ENCODE measurements at places on chromosomes 6 and 20.

GRCh38 chr6:127302728-127303660, 36.3 kb downstream of the RNF146 start:
- peak; percentile 21 for DNase-seq

DNA sequence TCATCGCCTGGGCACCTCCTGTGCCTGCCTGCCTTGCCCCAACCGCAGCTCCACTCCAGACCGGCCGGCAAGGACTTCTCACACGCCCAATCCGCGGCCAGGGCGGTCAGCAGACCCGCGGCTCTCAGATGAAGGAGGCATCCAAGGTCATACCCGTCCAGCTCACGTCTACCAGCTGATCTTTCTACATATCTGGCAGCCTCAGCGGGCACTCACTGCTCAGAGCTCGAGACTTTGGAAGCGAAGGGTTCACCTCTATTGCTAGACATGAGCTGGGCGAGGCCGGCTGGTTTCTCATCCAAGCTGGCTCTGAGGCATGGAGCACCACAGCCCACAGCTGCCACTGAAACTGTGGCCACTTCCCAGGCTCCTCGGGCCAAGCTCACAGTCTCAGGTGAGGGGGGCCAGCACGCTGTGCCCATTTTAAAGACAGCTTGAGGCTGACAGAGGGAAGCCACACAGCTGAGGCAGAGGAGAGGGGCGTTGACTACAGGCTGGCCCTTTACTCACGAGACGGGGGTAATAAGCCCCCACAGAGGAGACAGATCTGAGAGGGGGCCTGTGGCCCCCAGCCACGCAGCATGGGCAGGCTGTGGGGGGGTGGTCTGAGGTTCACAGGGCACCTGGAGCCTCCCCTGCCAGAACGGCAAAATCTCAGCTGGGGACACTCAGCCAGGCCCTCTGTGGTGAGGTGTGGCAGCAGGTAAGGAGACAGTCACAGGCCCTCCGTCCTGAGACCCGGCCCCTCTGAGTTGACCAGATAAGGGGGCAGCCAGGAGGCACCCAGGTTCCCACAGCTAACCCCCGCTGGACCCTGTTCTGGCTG, 2.0 kb downstream of the LAMA5 start:
- no peak for DNase-seq

DNA sequence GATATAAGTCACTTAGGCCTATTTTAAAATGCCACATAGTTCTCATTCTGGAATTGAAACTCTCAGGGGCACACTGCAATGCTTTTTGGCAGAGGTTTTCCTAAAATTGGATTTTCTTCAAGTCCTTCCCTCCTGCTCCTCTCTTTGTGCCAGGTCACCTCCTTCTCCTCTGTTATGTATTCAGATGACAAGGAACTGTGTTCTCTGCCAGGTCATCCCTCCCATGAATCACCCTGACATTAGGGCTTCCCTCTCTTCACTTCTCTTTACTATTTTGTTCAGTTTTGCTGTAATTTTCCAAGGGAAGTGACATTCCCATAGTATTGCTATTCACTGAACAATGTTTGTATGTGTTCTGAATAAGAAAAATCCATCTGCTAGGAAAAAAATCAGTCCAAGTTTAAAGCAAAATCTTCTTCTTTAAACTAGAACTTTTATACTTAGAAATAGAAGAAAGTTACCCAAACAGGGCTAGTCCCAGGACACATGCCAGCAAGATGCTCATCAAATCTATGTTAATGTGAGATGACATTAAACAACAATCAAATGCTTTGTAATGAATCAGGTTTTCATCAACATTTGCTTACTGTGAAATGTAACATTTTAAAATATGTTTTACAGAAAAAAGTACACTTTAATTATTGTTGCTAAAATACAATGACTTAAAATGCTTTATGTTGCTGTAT, 461.1 kb downstream of the MMUT start:
- DNase-seq, result no peak

DNA sequence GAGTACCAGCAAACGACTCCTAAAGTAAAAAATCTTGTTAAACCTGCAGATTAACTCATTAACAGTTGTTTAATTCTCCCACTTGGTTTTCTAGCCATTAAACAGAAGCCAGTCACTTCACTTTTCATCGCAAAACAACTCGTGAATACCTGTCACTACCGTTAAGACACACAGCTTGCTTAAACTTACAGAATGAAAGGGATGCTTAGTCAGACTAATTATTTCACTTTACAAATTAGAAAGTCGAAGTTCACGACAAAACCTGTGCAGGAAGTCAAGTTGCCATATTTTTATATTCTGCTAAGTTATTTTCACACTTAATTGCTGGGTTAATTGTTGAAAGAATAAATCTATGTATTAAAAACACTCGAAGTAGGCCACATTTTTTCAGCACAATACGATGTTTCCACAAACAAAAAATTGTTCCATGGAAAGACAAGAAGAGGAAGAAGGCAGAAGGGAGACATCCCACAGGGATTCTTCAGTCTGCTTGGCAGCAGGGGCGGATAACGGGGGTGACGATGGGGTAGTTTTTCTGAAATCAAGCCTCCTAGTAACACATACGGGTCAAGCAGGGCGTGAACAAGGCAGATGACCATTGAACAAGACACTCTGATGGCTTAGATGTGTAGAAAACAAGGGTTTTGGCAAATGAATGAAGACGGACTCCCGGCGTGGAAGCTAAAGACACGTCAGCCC, 933 bp downstream of the SSR1 start:
- DNase-seq, result no peak

- DNase-seq, result no peak
Measured at GRCh38 chr6:29941016-29941415, 1.3 kb upstream of the HLA-A start.

DNA sequence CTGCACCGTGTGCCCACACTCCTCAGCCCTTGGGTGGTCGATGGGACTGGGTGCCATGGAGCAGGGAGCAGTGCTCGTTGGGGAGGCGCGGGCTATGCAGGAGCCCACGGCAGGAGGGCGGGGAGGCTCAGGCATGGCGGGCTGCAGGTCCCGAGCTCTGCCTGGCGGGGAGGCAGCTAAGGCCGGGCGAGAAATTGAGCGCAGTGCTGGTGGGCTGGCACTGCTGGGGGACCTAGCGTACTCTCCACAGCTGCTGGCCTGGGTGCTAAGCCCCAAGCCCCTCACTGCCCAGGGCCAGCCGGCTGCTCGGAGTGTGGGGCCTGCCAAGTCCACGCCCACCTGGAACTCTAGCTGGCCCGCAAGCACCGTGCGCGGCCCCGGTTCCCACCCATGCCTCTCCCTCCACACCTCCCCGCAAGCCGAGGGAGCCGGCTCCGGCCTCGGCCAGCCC, 55.9 kb upstream of the ECI2 start:
- DNase-seq, result no peak

DNA sequence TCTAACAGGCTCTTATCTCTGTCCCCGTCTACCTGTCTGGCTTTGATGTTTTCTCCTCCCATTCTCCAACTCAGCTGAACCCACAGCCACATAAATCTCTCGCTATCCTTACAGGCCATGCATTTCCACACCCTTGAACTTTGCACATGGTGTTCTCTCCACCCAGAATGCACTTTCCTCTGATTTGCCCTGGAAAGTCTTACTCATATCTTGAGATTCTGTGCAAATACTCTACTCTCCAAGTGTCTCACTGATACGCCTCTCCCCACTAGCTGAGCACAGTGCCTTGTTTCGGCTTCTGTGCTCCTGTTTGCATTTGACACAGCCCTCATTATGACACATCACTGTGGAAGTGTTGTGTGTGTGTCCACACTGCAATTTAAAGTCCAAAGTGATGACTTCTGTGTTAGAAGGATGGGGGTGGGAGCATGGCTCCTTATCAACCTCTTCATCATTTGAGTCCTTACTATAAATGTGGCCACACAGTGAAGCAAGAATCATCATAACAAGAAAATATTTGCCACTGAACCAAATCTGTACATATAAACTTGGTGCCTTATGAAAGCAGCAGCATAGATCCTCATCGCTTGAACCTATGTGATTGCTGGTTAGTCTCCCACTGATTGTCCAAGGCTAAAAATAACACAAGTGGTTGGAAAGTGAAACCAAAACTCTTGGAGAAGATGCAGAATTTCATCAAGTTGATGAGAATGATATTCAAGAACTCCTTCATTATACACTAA, 5.5 kb upstream of the PRELID3B start:
- no peak for DNase-seq

DNA sequence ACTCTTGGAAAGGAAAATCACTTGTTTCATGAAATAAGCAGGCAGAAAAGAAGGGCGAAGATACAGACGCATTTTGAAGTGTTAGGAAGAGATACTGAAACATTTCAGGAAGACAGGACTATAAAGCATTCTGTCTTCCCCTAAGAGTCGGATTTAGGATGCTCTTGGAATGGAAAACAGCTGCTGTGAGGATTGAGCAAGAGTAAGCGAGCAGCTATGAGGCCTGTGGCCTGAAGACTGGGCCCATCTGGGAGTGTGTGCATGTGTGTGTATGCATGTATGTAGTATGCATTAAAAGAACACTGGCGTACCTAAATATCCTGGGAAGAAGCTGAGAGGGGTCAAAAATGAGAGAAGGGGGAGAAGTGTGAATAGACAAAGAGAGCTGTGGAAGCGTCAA, 83.6 kb downstream of the SIM1 start:
- no peak for DNase-seq

DNA sequence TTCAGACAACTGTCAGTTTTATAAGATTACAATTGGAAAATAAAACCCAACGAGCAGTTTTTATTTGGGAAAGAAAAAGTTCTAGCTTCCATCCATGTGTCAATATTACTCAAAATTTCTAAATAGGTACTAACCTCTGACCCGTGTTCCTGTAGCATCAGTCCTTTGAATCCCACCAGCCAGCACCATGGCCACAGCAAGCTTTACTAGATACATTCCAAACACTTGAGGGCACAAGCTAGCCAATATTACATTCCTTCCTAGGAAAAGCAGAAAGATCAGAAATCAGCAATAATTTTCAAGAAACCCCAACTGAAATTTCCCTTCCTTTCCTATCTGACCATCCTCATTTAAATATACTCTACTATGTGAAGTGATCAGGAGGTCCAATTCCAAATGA, 19.2 kb downstream of the ASF1A start:
- DNase-seq, result no peak

GRCh38 chr6:38273325-38273724, 366.4 kb downstream of the BTBD9 start:
- no peak for DNase-seq

GRCh38 chr20:63492982-63493381, 5.9 kb downstream of the EEF1A2 start:
- DNase-seq, result no peak

DNA sequence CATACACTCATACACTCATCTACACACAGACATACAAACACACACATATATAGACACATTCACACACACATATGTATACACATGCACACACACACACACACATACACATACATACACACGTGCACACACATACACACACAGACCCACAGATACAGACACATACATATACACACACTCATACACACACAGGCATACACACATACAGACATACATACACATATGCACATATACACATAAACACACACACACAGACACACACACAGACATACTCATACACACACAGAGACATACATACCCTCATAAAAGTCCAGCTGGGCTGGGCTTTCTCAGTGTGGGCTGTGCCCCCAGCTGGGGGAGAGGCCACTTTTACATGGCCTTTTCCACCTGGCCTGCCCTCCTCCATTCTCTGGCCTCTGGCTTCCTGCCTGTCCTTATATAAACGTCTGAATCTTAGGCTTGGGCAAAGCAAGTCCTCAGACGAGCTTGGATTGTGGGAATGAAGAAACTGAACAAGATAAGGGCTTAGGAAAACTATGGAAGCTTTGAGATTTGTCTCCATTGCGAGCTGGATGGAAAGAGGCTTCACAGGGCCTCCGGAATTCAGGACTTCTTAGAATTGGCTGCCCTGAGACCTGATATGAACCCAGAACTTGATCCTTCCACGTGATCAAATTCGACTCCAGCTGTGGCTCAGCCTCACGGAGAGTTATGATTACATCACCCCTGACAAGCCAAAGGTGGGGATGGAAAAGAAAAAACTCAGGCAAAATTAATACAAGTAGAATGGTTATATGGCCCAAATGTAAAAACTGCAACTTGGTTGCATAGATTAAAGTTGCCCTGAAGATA, 22.5 kb upstream of the CST3 start:
- no peak for DNase-seq

DNA sequence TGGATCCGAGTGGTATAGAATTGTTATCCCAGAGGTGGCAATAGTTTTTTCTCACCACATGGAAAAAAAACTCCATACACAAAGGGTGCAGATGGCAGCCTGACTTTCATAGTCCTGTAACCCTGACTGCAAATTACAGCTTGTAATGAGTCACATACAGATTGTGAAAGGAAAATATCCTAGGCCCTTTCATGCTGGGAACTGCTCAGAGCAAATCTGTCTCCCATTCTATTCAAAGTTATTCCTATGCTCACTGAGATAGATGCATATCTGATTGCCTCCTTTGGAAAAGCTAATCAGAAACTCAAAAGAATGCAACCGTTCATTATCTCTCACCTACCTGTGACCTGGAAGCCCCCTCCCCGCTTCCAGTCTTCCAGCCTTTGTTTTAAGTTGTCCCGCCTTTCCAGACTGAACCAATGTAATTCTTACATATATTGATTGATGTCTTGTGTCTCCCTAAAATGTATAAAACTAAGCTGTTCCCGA, 108.7 kb upstream of the MAP3K4 start:
- DNase-seq, result no peak

GRCh38 chr6:43795421-43795820, 25.4 kb downstream of the VEGFA start:
- no peak for DNase-seq

GRCh38 chr20:7516621-7517111, 423.6 kb downstream of the HAO1 start:
- no peak for DNase-seq

DNA sequence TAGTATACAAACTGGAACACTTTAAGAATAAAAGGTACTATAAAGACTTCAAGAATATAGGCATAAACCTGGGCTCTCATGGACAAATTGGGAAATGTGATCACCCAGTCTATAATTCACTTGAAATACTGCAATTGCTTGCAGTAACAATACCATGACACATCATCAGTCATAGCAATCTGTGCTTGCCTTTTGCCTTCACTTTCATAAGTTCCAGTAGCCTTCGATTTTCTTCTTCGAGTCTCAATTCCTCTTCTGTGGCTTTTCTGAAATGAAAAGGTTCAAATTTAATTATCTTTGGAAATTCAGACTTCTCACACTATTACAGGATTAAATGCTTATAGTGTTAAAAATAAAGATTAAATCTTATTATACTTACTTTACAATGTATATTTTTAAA, 96.3 kb upstream of the ZBTB24 start:
- DNase-seq, result no peak

GRCh38 chr6:2734488-2735166, 16.1 kb downstream of the MYLK4 start:
- DNase-seq, result no peak

- DNase-seq, result no peak
Measured at GRCh38 chr6:117829594-117830319, 77.3 kb upstream of the SLC35F1 start.

Data from stimulated activated CD8-positive, alpha-beta memory T cell treated with anti-CD3 and anti-CD28 coated beads, Interleukin-15, amount 100 ng/mL, for 1 hour (primary cell).